IMR-90 (cell line): ENCODE measurements at places on chromosomes 5 and 9. TPM values are rescaled to one million over a fixed set of nuclear protein-coding genes. Genes with fewer than 3 reads are reported as not detected.

MED7 gene
- polyA plus RNA-seq: 7.3 and 9.0 TPM in 2 replicates

ENTPD8 gene
- polyA plus RNA-seq: 0.07 TPM in 2 replicates

FGF18 gene
- 0.15 and 0.22 TPM in 2 replicates for polyA plus RNA-seq

ZBTB6 gene
- polyA plus RNA-seq: 1.8 and 2.6 TPM in 2 replicates

SHC3 gene
- polyA plus RNA-seq: 4.5 and 5.9 TPM in 2 replicates

KLHL3 gene
- polyA plus RNA-seq: 2.1 and 2.3 TPM in 2 replicates

RCL1 gene
- polyA plus RNA-seq: 11.4 and 12.3 TPM in 2 replicates

FCN2 gene
- not detected in 2 replicates for polyA plus RNA-seq

CCDC192 gene
- polyA plus RNA-seq: not detected in 2 replicates

C5orf46 gene
- 0.98 and 1.3 TPM in 2 replicates for polyA plus RNA-seq

DOCK2 gene
- 0.47 and 0.72 TPM in 2 replicates for polyA plus RNA-seq

CENPH gene
- polyA plus RNA-seq: 6.6 and 7.8 TPM in 2 replicates

THBS4 gene
- 0.53 and 0.92 TPM in 2 replicates for polyA plus RNA-seq

SLC30A5 gene
- 15.6 and 21.2 TPM in 2 replicates for polyA plus RNA-seq

C9 gene
- not detected in 2 replicates for polyA plus RNA-seq

MLANA gene
- polyA plus RNA-seq: not detected in 2 replicates

TNC gene
- 236 and 253 TPM in 2 replicates for polyA plus RNA-seq

CERCAM gene
- 118 and 146 TPM in 2 replicates for polyA plus RNA-seq

SLC4A9 gene
- polyA plus RNA-seq: not detected in 2 replicates

HAND1 gene
- not detected in 2 replicates for polyA plus RNA-seq

FOXI1 gene
- not detected in 2 replicates for polyA plus RNA-seq

GLRA1 gene
- not detected in 2 replicates for polyA plus RNA-seq

RAB3C gene
- not detected in 2 replicates for polyA plus RNA-seq

ENTREP1 gene
- 0.04 TPM in 1 of 2 replicates, not detected in the other for polyA plus RNA-seq

KLF9 gene
- 4.1 and 4.3 TPM in 2 replicates for polyA plus RNA-seq

LEAP2 gene
- 0.23 and 0.36 TPM in 2 replicates for polyA plus RNA-seq

DND1 gene
- 0.63 and 0.67 TPM in 2 replicates for polyA plus RNA-seq

CDH9 gene
- not detected in 2 replicates for polyA plus RNA-seq

GABRB2 gene
- polyA plus RNA-seq: not detected in 2 replicates

RANBP6 gene
- polyA plus RNA-seq: 6.1 and 7.5 TPM in 2 replicates

ANKRD18B gene
- 5.8 and 7.1 TPM in 2 replicates for polyA plus RNA-seq

PCDHGC3 gene
- polyA plus RNA-seq: 58.9 and 72.1 TPM in 2 replicates

AHRR gene
- 36.1 and 37.1 TPM in 2 replicates for polyA plus RNA-seq

ZNF883 gene
- polyA plus RNA-seq: 0.32 and 0.51 TPM in 2 replicates

OSMR gene
- 39.6 and 48.7 TPM in 2 replicates for polyA plus RNA-seq

MAMDC4 gene
- polyA plus RNA-seq: 3.5 and 5.0 TPM in 2 replicates

ECSCR gene
- polyA plus RNA-seq: 3.6 and 3.8 TPM in 2 replicates

CORO2A gene
- polyA plus RNA-seq: 1.9 and 2.2 TPM in 2 replicates

ZNF462 gene
- polyA plus RNA-seq: 6.1 and 7.8 TPM in 2 replicates

HMCN2 gene
- polyA plus RNA-seq: 0.02 and 0.03 TPM in 2 replicates

HACD4 gene
- 1.5 and 1.9 TPM in 2 replicates for polyA plus RNA-seq

SLC25A2 gene
- not detected in 2 replicates for polyA plus RNA-seq

TYRP1 gene
- polyA plus RNA-seq: 0.60 and 0.86 TPM in 2 replicates

OR1J2 gene
- not detected in 2 replicates for polyA plus RNA-seq

ALDH1A1 gene
- polyA plus RNA-seq: not detected in 2 replicates

GHR gene
- 0.36 and 0.49 TPM in 2 replicates for polyA plus RNA-seq

SLC24A2 gene
- polyA plus RNA-seq: not detected in 2 replicates

ANKRD34B gene
- not detected in 2 replicates for polyA plus RNA-seq

PCA3 gene
- polyA plus RNA-seq: not detected in 2 replicates

PCDHB13 gene
- 0.26 and 0.27 TPM in 2 replicates for polyA plus RNA-seq

DCTN3 gene
- 183 and 186 TPM in 2 replicates for polyA plus RNA-seq

TBC1D13 gene
- 25.0 and 26.4 TPM in 2 replicates for polyA plus RNA-seq

PCYOX1L gene
- 14.3 and 16.3 TPM in 2 replicates for polyA plus RNA-seq

AGXT2 gene
- polyA plus RNA-seq: not detected in 2 replicates

KIAA1958 gene
- 0.65 and 0.75 TPM in 2 replicates for polyA plus RNA-seq

APBA1 gene
- polyA plus RNA-seq: 5.1 and 8.8 TPM in 2 replicates

LIX1 gene
- polyA plus RNA-seq: not detected in 2 replicates

SLC6A19 gene
- polyA plus RNA-seq: not detected in 2 replicates

DBH gene
- polyA plus RNA-seq: not detected in 2 replicates
